Neuronal stem cell (in vitro differentiated cells): ENCODE measurements at places on chromosomes 12 and 14.

- no peak for DNase-seq
These were observed 38.4 kb downstream of the MLXIP start for GRCh38 chr12:122116707-122117535.

- no peak for DNase-seq
These were observed 57.5 kb downstream of the CHST11 start for GRCh38 chr12:104514092-104514810.

GRCh38 chr12:113477171-113477841, 5.6 kb upstream of the LHX5 start:
- DNase-seq: no peak

DNA sequence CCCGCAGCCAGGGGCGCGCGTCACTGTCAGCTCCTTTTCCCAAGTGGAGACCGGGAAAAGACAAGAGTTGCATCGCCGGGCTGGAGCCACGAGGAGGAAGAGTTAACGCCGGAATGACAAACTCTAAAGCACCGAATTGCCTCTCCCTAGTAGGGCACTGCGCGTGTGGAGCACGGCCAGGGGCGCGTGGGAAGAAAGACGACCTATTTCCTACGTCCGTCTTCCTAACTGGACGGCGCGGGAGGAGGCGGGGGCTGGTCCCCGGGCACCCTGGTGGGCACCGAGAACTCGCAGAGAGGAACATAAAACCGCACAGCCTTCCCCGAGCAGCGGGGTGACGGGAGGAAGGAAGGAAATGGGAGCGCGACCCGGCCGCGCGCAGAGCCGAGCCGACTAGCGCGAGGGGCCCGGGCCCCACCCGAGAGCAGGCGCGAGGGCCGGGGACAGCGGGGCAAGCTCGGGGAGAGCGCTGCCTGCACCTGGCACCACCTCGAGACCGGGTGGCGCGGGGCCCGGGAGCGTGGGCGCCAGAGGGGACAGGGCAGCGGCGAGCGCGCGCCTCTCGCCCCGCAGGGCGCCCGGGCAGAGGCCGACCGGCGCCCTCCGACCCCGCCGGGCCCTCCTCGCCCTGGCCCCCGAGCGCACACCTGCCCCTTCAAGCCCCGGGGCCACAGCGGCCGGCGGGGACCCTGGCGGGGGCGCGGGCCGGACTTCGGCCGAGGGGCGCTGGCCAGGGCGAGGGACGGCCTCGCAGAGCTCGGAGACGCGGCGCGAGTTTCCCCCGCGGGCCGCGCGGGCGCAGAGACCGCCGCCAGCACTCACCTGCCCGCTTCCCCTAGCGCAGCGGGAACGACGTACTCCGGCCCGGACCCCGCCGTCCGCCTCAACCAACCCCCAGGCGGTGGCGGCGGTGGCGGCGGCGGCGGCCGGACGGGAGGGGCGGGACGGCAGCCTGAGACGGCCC, at the start of gene SETD3:
SETD3 (minus strand) TSS at position 954 of the 964 bp plus-strand sequence. CDS start 15,054 bp downstream, outside the sequence.
- DNase-seq: peak; percentile 48

GRCh38 chr14:71248194-71248593, 340.9 kb downstream of the PCNX1 start:
- no peak for DNase-seq

DNA sequence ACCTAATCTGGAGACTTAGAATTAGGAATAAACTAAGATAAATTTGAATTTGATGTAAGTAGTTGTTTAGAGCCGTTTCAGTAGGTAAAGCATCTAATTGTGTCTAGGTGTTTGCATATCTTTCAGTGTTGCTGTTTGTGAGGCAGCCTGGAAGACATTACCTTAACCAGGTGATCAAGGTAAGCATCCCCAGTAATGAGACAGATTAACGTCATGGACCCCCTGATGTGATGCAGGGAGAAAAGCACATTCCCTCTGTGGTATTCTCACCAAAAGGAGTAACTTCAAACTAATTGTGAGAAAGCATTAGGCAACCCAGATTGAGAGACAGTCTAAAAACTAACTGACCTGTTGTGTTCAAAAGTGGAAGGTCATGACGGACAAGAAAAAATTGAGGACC, 251.6 kb downstream of the NUAK1 start:
- DNase-seq: no peak

- DNase-seq: no peak
These were observed 175.3 kb downstream of the TSPAN9 start for GRCh38 chr12:3252450-3252891.

DNA sequence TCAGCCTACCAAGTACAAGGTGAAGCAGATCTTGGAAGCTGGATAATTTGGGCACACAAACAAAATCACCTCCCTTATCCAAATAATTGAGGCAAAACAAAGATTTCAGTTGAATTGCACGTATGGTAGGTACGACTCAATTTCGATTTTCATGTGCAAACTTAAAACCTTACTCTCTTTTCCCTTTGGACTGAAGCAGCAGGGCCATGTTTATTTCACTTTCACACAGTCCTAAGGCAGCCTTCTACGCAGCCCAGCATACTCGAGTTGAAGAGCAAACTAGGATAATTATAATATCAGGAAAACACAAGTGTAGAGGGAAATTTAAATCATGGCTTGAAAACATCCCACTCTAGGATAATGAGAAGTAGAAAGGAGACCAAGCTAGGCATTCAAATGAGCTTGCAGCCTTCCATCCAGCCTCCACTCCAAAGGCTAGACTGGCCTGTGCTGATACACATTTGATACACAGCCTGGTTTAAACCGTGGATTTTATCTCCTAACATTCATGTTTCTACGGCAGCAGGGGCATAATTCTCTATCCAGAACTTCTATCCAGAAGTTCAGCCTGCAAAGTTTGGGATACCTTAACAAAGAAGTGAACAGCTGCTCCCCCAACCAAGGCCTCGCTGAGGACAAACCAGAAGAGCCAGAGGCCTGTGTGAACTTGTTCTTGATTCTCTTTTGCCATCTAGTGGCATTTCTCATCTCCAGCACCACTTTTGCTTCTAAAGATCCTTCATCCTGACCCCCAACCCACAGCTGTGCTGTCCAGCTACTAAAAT, 2.4 kb upstream of the RNASE7 start:
- peak; percentile 44 for DNase-seq

DNA sequence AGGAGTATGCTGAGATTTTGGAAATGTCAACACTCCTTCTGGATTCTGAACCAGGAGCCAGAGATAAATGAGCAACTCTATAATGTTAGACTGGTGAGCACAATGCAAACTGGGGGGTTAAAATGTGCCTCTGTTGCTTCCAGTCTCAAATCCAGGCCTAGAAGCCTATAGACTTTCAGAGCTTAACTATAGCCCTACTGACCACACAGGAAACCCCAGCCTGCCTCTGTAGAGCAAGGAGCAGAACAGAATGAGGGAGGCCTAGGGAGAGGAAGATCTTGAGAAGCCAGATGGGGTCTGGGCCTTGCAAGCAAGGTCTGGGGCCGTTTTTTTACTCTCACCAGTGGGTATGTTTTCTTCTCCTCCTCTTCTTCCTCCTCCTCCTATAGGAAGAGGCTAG, 225.4 kb upstream of the KITLG start:
- peak; percentile 5 for DNase-seq

GRCh38 chr12:132084621-132085290, 59.4 kb downstream of the DDX51 start:
- DNase-seq: peak; percentile 71

- no peak for DNase-seq
These were observed 21.4 kb downstream of the SOCS2 start for GRCh38 chr12:93593843-93594242.

- DNase-seq: no peak
These were observed 155.1 kb downstream of the BTG1 start for GRCh38 chr12:91990525-91990924.

DNA sequence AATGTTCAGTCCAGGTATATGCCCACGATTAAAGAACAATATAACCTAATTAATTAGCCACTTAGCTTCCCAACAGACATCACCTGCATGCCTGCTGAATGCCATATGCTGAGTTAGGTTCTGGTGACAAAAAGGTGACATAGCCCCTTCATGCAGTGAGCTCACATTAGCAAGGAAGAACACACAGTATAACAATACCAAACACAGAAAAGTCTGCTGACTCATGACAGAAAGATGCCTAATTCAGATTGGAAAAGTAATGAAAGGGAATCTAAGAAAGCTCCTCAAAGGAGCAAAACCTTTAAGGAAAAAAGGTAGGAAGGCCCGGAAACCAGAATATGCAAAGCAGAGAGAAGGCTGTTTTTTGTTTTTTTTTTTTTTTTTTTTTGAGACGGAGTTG, 59.0 kb downstream of the FERMT2 start:
- DNase-seq: no peak

DNA sequence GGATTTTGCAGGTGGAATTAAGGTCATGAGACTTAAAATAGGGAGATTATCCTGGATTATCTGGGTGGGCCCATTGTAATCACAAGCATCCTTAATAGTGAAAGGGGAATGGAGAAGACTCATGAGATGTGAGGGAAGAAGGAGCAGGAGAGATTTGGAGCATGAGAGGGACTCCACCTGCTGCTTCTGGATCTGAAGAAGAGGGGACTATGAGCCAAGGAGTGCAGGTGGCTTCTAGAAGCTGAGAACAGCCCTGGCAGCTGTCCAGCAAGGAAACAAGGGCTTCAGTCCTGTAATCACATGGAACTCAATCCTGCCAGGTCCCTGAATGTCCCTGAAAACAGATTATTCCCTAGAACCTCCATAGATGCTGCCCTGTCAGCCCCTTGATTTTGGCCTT, 67.8 kb downstream of the PELI2 start:
- no peak for DNase-seq

DNA sequence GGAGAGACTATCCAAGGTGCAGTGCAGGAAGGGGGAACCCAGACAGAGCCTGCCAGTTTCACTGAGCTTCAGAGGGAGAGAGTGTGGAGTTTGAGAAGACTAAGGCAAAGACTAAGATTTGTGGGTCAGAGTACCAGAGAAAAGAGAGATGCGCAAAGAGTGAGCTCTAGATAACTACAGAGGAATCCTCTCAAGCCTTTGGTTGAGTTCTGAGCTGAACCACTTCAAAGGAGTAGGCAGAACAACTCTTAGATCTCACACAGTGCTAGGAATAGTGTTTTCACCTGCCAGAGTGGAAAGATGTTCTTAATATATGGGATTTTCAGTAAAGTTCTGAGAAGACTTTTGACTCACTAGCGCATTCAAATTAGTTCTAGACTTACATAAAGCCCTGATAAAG, 10.7 kb upstream of the M6PR start:
- DNase-seq: no peak

- DNase-seq: no peak
These were observed 1146.4 kb downstream of the VRK1 start for GRCh38 chr14:97943619-97944018.
